CD14-positive monocyte (primary cell): ENCODE measurements at places on chromosomes 7 and 10. TPM values are rescaled to one million over a fixed set of nuclear protein-coding genes. Genes with fewer than 3 reads are reported as not detected.

GRCh38 chr10:123402656-123403055 is 248.5 kb downstream of the BUB3 start:
- DNase-seq, result peak; percentile 26

- DNase-seq, result no peak
Observed at GRCh38 chr10:36448760-36449691, 676.4 kb upstream of the ANKRD30A start.

DNA sequence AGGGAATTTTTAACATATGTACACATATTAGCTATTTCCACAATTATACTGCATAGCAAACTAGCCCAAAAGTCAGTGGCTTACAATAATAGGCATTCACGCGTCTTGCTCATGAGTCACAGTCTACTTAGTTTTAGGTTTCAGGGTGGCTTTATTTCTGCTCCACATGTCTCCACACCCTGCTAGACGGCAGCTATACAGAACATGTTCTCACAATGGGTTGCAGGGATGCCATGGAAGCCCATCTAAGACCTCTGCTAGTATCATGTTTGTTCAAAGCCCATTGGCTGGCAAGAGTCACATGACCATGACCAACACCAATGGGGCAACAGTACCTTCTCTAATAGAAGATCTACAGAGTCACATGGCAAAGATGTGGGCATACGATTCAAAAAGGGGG is 96.3 kb upstream of the NEBL start:
- no peak for DNase-seq

DNA sequence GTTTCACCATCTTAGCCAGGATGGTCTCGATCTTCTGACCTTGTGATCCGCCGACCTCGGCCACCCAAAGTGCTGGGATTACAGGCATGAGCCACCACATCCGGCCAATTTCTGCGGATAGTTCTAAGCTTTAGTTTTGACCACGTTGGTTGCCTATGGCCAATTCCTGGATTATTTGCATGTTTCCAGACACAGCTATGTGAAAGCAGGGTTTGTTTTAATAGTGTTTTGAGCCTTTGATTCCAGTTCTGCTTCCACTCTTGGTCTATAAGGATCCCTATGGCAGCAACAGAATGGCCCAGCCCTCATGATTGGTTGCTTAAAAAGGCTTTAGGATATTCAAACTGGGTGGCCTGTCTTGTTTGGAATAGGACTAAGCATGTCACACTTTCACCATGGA is 19.1 kb downstream of the SIRT1 start:
- no peak for DNase-seq

DNA sequence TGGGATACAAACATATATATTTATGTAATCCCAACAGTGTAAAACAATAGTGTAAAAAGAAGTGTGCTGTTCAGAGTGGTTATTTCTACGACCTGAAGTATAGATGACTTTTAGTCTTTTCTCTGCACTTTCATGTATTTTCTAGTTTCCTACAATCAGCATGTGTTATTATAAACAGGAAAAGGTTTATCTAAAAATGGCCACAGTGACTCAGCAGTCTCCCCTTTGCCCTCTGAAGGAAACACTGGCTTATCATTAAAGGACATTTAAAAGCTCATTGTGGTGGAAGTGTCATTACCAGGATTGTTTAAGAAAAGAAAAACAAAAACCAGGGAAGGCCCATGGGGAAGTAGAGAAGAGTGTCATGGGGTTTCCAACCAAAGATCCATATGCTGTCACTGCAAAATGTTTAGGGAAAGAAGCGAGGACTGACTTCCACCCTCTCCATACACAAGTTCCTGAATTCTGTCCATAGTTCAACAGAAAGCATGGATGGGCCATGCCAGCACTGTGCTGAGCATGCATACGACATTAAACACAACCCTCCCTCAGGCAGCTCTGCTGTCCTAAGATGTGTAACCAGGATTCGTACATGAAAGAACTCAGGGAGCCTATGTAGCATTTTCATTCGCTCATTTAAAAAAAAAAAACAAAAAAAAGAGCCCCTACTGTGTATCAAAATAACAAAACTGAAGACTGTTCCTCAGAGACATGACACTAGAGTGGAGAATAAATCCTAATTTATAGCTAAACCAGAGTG is 10.2 kb downstream of the CYREN start:
- peak; percentile 44 for DNase-seq

- DNase-seq, result no peak
Observed at GRCh38 chr7:867001-867405, 9.4 kb upstream of the GET4 start.

- no peak for DNase-seq
Observed at GRCh38 chr7:41189866-41190265, 513.0 kb downstream of the INHBA start.

ZP3 gene
- 3.9 and 4.3 TPM in 2 replicates for polyA plus RNA-seq

DNA sequence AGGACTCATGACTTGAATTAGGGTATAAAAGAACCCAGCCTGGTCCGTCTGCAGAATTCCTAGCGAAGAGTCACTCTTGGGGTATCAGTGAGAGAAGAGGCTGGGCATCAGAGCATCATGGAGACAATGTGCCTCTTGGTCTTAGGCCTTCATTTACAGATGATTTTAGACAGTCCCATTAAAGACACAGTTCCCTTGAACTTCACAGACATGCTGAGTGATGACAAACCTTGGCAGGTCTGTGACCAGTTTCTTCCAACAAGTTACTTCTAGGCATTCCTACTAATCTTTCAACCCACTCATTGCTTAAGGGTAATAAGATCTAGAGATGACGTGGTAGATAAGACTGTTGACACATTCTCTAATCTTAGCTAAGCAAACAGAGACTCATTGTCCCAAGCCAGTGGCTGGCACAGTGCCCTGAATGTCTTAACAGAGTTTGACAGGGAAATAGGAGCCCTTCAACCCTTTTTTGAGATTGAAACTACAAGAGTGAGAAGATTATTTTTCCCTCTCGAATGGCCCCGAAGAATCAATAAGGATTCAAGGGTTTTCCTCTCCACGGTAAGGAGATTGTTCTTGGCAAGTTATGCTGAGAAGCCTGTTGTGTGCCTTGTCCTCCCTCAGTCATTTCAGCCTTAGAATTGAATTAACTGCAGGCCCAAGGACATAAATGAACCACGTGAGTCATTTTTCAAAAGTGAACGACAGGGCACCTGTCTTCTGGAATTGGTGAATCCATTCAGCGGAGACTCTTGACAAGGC is 281.1 kb downstream of the CCDC3 start:
- DNase-seq, result no peak

PPP1R9A gene
- polyA plus RNA-seq, result not detected in 2 replicates

HOXA9 gene
- 0.55 TPM for polyA plus RNA-seq

NPY4R2 gene
- polyA plus RNA-seq, result not detected

PON3 gene
- polyA plus RNA-seq, result not detected

DNA sequence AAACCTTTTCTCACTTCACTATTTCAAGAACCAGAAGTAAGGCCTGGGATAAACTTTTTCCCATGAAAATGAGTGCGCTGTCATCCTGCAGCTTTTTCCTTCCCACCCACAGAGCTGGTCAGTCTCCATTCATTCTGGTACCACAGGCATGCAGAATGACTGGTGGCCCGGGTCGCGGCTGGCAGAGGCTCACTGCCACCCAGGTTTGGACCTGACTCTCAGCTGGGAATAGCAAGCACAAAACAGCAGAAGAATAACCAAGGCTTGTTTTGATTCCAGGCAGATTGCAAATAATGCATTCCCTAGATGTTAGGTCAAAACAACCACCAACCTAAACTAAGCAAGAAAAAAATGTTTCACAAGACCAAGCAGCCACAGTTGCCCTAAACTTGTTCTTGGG is 190.5 kb upstream of the NRP1 start:
- no peak for DNase-seq

GRCh38 chr7:33901199-33901598 is 4.1 kb upstream of the BMPER start:
- no peak for DNase-seq

GRCh38 chr7:101125989-101126650 is 784 bp upstream of the SERPINE1 start:
- no peak for DNase-seq

GRCh38 chr10:114686013-114686412 is 27.9 kb upstream of the ABLIM1 start:
- no peak for DNase-seq

ZEB1 gene
- 0.13 TPM for polyA plus RNA-seq

DNA sequence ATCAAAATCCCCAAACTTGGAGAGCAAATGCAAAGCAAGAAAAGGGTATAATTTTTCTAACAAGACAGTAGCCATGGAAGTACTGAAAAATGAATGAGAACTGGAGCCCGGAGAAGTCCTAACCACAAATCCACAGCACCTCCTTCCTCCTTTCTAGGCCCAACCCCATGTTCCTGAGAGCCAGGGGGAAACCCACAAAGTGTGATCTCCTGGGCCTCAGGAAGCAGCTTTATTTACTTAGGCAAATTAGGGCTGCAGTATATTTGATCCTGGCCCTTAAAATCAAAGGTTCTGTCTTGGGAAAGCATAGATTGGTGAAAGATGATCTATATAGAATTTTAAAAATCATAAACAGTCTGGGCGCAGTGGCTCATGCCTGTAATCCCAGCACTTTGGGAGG is 103.0 kb downstream of the DOCK4 start:
- DNase-seq, result peak; percentile 30

C1QL3 gene
- not detected for polyA plus RNA-seq

- DNase-seq, result no peak
Observed at GRCh38 chr7:27607210-27607606, 55.5 kb downstream of the HIBADH start.

GRCh38 chr10:49541762-49542161 is 2.8 kb upstream of the ERCC6 start:
- DNase-seq, result no peak

GSDME gene
- polyA plus RNA-seq, result not detected

PPP1R3A gene
- not detected for polyA plus RNA-seq

- DNase-seq, result no peak
Observed at GRCh38 chr7:65457705-65458104, 84.0 kb downstream of the ZNF92 start.

- no peak for DNase-seq
Observed at GRCh38 chr7:26841003-26841739, 23.2 kb downstream of the SKAP2 start.

TET1 gene
- 0.01 TPM in 2 replicates for polyA plus RNA-seq

PRR15 gene
- not detected for polyA plus RNA-seq

- DNase-seq, result no peak
Observed at GRCh38 chr10:74078037-74078436, 72.6 kb downstream of the AP3M1 start.

GDF2 gene
- polyA plus RNA-seq, result not detected in 2 replicates

DNA sequence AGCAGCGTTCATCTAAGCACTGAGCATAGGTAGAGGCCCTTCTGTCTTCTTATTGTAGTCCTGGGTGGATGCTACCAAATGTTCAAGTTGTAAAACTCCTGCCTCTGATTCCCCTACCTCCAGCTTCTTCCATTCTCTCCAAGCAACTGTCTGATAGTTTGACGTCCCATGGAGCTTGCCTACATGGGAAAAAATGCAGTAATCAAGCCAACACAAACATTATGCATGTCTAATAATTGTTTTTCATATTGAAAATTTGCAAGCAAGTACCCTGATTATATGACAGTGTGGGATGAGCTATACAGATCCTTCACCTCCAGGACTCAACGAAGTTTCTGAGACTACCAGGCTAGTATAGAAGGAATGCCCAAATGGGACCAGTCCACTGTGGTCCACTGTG is 31.0 kb upstream of the TRUB1 start:
- DNase-seq, result no peak

- DNase-seq, result no peak
Observed at GRCh38 chr7:106704000-106704840, 43.3 kb upstream of the CCDC71L start.

FAM25C gene
- polyA plus RNA-seq, result not detected

GRCh38 chr10:28600056-28600455 is 67.1 kb downstream of the WAC start:
- no peak for DNase-seq

SPDYE1 gene
- not detected in 2 replicates for polyA plus RNA-seq

OR9A2 gene
- not detected for polyA plus RNA-seq

DNA sequence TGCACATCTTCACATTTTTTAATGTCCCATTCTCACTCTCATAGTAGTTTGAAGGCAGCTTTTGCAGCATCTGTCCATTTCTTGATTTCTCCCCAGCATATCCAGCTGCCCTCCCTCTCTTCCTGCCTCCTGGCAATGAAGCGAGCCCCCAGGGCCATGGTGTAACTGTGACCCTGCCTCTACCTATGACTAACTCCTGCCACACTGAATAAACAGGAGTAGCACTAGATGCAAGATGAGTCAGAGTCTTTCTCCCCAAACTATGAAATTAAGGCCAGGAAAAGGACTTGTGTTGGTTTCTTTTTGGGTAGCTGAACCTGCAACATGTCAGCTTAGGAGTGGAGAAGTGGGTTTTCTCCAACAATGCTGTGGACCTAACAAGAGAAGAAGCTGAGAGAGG is 329.0 kb downstream of the RNLS start:
- DNase-seq, result no peak

PRRT4 gene
- not detected for polyA plus RNA-seq

- no peak for DNase-seq
Observed at GRCh38 chr7:121480058-121480457, 84.0 kb upstream of the FAM3C start.

TRPV5 gene
- polyA plus RNA-seq, result not detected

- DNase-seq, result peak; percentile 38
Observed at GRCh38 chr10:132654708-132655661, 117.4 kb downstream of the INPP5A start.

DNA sequence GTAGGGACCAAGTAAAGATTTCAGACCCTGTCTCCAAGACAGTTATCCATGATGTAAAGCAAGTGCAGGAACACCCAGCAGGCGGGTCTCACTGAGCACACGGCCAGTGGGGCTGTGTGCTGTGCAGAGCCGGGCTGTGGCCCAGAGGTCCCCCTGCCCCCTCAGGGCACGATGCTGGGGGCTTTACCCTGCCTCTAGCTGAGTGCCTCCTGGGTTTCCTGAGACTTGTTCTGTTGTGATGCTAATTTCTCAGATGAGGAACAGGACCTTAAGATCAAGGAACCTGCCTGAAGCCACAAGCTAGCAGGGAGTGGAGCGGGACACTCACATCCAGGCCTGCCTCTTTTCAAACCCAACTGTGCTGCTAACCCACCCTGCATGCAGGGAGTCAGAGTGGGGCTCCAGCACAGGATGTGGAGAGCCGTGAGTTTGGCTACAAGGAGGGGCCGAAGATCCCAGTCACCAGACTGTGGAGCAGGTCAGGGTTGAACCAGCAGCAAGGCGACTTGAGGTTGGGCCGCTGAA is 76.1 kb upstream of the LYZL2 start:
- no peak for DNase-seq

GRCh38 chr7:2117646-2118045 is 115.1 kb downstream of the MAD1L1 start:
- DNase-seq, result no peak

- DNase-seq, result no peak
Observed at GRCh38 chr10:47325303-47326291, 3.3 kb downstream of the GDF2 start.
